ENCODE measurements at places on chromosomes 2 and 18.
A peak's percentile ranks its signal among the peaks of the same experiment; 100 is the strongest.

- DNase-seq, result no peak
Observed at GRCh38 chr2:172100080-172100934, 2.4 kb downstream of the DLX2 start.

DNA sequence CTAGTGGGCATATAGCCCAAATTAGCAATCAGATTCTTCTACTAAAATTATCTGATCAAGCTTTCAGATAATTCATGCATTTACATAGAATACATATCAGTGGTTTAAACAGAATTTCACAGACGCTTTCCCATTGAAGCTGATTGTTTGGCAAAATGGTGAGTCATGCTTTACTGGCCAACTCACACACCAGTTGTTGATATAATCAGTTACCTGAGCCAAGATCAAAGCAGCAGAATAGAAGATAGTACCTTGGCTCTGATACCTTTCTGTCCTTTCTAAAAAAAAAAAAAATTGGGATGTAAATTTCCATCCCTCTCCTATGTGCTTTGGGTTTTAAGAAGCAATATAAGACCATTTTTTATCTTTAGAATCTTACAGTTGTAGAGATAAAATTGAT is 178.0 kb downstream of the MCFD2 start:
- no peak for DNase-seq

DNA sequence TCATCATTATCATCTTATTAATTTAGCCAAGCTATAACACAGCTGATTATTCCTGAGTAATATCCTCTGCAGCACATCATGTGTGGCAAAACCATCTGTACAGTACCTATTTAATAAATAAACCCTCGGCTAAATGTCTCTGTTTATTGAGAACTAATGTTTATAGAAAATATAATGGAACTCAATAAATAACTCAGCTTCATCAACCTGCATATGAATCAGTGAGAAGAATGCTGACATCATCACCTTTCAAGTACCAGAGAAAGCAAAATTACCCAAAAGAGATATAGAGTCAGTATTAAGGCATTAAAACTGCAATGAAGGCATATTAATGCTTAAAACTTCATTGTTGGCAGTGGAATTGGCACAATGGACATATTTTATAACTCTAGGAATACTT is 558.3 kb downstream of the PLCL1 start:
- no peak for DNase-seq

GRCh38 chr18:54392543-54393023 is 34.9 kb downstream of the C18orf54 start:
- peak; percentile 76 for DNase-seq

Data from activated CD4-positive, alpha-beta T cell treated with anti-CD3 and anti-CD28 coated beads, Interleukin-10, Interleukin-2, amounts not matched to agents 100 ng/mL and 50 ng/mL, durations not matched to agents 16 hours and 8 hours (primary cell).